Dermis microvascular lymphatic vessel endothelial cell (primary cell): ENCODE measurements at places on chromosomes 5 and 9.

GRCh38 chr5:56861893-56862485 lies 46.6 kb downstream of the MAP3K1 start:
- no peak for DNase-seq

GRCh38 chr5:87746891-87747377 lies 334.2 kb upstream of the CCNH start:
- no peak for DNase-seq

DNA sequence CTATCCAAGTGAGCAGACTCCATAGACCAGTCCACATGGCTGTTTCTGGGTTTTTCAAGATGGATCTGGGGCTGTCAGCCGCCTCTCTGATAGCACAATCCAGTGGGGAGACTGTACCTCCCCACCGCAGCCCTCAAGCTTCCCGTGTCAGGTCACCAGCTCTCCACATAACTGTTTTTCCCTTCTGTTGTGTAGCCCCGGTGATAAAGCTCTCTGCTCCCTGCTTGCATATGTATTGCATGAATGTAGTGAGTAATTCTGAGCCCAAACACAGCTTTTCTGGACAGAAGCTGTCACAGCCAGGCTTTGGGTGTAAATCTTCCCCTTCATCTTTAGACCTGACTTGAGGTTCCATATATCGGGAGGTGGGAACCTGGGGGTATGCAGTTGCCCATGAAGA lies 23.1 kb upstream of the CFAP157 start:
- no peak for DNase-seq

DNA sequence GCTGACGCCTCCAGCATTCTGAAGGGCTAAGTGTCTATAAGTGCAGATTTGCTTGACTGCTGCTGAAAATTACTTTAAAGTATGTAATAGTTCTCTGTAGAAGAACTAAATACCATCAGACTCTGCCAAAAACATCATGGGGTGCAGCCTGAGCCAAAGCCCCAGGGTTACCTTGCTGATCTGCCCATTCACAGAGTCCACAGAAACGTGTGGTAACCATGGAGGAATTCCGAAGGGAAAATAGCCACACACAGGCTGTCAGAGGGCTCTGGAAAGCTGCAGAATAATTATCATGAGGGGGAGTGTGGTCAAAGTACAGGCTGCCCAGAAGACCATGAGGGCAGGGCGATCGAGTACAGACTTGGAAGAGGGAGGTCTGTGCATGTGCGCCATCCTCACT lies 36.4 kb downstream of the RETREG1 start:
- DNase-seq: no peak

GRCh38 chr9:123997665-123998277 lies 13.8 kb upstream of the LHX2 start:
- DNase-seq: no peak

- peak; percentile 90 for DNase-seq
These were observed 148.1 kb downstream of the PDE4D start for GRCh38 chr5:59745415-59745863.

DNA sequence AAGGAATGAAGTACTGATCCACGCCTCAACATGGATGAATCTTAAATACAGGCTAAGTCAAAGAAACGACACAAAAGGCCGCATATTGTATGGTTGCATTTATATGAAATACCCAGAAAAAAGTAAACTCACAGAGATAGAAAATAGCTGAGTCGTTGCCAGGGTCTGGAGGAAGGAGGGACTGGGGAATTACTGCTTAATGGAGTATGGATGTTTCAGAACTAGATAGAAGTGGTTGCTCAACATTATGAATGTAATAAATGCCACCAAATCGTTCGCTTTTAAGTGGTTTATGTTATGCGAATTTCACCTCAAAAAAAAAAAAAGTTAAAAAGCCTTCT lies 784 bp upstream of the MSANTD3 start:
- no peak for DNase-seq

DNA sequence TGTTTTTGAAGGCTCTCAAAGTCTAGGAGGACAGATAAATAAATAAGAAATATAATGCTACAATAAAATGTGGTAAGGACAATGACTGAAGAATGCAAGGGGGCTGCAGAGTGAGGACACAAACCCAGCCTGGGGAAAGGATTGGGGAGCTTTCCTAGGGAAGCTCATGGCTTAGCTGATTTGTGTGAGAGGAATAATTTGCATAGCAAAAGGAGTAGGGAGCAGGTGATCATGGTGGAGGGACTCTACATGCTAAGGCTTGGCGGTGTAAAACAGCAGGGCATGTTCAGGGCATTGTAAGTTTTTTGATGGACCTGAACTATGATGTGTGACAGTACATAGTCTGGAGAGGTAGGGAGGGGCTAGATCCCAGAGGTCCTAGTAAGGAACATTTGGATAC lies 49.5 kb upstream of the CLINT1 start:
- DNase-seq: no peak

- DNase-seq: no peak
These were observed 38.8 kb upstream of the SHB start for GRCh38 chr9:38107811-38108304.
